Left forelimb (tissue), 1 donor: ENCODE measurements at places on chromosomes 7 and 10.

GRCh38 chr10:5651388-5651764 is 15.0 kb downstream of the ASB13 start:
- no peak for DNase-seq

DNA sequence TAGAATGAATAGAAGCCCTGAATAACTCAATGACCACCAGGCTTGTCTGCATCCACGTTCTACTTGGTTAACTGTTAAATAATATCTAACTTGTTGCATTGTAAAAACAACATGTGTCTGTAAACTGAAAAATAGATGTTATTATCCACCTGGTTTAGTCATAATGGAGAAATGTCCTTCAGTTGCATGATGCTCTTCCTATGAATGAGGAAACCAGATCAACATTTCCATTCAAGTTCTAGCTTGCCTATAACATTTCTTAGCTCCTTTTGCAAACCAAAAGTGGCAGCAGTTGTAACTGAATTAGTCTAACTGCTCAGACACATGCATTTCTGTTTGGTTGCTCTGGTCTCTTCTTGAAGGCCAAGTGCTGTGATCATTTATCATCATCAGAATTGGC is 62.9 kb upstream of the BET1 start:
- DNase-seq: no peak

- no peak for DNase-seq
Observed at GRCh38 chr7:155489862-155490696, 32.1 kb downstream of the EN2 start.

DNA sequence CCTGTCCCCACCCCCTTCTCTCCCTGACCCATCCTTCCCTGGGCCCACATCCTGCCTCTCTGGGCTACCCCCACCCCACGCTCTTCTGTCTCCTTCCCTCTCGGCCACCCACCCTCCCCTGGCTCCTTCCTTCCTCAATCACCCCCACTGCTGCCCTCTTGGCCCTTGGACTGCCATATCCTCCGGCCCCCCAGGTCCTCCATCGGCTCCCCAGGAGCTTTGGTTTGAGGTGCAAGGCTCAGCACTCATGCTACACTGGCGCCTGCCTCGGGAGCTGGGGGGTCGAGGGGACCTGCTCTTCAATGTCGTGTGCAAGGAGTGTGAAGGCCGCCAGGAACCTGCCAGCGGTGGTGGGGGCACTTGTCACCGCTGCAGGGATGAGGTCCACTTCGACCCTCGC is 10.9 kb downstream of the EPHB6 start:
- no peak for DNase-seq

DNA sequence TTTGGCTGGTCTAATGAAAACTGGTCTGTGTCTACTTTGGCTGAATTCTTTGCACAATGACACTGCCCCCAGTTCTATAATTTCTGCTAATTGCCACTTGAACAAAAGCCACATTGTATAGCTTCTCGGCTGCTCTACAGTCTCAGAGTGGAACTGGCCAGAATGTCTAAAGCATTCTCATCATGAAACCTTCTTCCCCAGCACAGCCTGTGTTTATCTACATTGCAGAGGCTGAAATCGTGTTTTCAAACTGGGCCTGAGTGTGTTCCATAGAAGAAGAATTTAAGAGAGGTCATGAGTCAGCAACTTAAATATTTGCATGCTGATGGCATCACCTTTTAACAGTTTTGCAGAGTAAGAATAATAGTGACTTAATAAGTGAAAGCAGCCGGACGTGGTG is 177.2 kb downstream of the BUB3 start:
- no peak for DNase-seq

- no peak for DNase-seq
Observed at GRCh38 chr10:71268247-71268691, 50.8 kb upstream of the SLC29A3 start.

DNA sequence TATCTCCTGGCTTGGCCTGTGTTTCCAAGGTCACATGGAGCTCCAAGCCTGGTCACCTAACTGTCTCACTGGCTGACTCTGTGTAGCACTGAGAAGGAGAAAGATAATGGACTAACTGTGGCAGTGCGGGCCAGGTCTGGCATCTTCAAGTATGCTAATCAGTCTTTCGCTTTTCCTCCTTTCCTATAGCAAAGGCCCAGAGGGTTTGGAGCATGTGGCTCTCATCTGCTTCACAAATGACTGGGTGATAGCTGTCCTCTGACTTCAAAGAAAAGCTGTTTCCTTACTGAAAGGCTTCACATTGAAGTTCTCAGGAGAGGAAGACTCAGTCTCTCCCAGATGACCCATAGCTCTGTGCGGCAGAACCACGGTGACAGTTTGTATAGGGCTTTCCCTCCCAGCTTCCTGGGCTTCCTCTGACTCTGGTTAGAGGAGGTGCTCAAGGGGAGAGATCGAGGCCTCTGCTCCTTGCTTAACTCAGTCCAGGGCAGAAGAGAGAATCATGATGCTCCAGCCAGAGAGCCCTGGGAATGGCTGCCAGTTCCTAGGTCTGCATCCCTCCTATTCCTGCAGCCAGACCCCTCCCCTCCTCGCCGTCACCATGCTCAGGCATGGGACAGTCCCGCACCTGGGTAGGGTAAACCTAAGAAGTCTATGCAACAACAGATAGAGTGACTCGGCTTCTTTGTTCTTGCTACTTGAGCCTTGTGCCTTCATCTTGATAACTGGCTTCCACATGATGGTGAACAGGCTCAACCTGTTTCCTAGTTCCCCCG is 72.3 kb downstream of the CCDC71L start:
- no peak for DNase-seq

DNA sequence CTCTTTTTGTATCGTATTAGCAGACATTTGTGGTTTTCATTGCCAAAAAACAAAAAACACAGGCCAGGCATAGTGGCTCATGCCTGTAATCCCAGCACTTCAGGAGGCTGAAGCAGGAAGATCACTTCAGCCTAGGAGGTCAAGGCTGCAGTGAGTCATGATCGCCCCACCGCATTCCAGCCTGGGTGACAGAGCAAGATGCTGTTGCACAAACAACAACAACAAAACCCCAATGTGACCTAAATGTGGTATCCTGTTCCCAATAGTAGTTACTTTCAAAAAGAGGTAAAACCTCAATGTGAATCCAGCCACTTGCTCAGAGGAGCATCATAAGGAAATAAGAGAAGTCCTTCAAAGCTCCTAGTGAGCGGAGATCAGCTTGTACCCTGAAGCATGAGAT is 45.8 kb upstream of the SKAP2 start:
- no peak for DNase-seq

GRCh38 chr7:7707806-7708205 is 10.6 kb downstream of the RPA3 start:
- no peak for DNase-seq

- DNase-seq: no peak
Observed at GRCh38 chr7:14687777-14688176, 214.8 kb downstream of the DGKB start.

DNA sequence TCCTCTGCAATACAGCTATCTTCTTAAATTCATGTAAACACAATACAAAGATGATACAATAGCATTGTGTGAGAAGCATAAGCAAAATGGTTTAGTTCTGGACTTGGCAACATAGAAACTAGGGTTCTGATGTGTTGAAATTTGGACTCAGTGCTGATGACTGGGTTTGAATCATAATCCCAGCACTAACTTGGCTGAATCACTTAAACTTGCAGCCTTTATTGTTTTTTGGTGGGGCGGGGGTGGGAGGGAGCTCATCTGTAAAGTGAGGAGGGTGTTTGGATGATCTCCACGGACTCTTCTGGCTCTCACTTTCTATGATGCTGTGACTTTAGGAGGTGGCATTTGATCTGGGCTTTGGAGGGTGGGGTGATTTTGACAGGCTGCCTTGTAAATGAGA is 158.2 kb downstream of the WNT2 start:
- DNase-seq: no peak

DNA sequence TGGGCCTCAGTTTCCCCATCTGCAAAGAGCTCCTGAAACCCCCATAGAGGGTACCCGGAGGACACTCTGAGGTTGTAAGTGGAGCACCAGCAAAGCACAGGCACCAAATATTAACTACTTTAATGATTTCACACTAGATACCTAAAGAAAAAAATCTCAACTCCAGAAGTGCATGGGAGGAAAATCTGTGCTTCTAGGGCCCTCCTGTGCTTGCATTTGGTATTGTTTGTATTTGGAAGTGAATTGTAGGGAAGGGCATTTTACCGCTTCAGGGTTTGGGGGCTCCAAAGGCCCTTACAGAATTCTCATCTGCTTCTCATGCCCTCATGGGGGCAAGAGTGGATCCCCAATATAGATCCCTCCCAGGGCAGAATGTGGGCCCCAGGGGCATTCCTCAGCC is 22.4 kb upstream of the DRGX start:
- DNase-seq: no peak

GRCh38 chr7:85454904-85455303 is 268.0 kb upstream of the SEMA3D start:
- no peak for DNase-seq

DNA sequence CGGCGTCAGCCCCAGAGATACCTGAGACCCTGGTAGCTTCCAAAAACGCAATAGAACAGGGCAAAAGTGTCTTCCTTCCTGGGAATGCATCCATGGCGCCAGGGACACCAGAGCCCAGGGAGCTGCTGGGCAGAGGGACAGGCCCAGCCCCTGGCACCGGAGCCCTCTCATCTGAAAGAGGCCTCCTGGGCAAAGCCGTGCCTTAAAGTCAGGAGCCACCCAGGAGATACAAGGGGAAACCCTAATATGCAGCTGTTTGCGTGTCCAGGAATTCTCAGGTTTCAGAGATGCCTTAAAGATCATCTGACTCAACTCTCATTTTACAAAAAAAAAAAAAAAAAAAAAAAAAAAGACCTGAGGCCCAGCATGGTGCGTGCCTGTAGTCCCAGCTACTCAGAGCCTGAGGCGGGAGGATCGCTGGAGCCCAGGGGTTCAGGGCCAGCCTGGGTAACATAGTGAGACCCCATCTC is 28.0 kb downstream of the NUDT1 start:
- DNase-seq: no peak
